NCI-H460 (cell line): ENCODE measurements at places on chromosomes 16 and 17.
A peak's percentile ranks its signal among the peaks of the same experiment; 100 is the strongest.

DNA sequence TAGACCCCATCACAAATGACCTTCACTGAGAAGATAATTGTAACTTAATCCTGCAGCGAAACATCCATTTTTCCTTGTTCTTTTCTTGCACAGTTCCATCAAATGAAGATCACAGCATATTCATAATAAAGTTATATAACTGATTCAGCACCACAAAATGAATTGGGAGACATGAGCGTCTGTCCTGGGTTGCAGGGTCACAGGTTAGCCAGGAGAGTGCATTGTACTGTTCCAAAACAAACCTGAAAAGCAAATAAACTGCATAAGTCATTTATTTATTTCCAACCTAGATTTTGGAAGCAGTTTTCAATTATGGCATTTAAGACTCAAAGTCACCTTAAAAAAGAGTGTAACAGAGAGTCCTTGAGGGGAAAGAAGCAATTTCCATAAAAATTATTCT lies 18.6 kb upstream of the INTS2 start:
- no peak for DNase-seq

GRCh38 chr16:13084331-13084730 lies 182.9 kb downstream of the SHISA9 start:
- DNase-seq = no peak

GRCh38 chr17:47189732-47190237 lies 690 bp upstream of the CDC27 start:
- no peak for DNase-seq

GRCh38 chr17:12133183-12133582 lies 112.5 kb downstream of the MAP2K4 start:
- DNase-seq = no peak

- no peak for DNase-seq
Observed at GRCh38 chr16:48105976-48106375, 49.8 kb downstream of the ABCC12 start.

GRCh38 chr16:83648347-83648746 lies 159.4 kb upstream of the HSBP1 start:
- no peak for DNase-seq

- DNase-seq = no peak
Observed at GRCh38 chr16:89695875-89696669, 5.4 kb downstream of the SPATA2L start.

- DNase-seq = no peak
Observed at GRCh38 chr16:19697756-19698318, 20.2 kb downstream of the KNOP1 start.

DNA sequence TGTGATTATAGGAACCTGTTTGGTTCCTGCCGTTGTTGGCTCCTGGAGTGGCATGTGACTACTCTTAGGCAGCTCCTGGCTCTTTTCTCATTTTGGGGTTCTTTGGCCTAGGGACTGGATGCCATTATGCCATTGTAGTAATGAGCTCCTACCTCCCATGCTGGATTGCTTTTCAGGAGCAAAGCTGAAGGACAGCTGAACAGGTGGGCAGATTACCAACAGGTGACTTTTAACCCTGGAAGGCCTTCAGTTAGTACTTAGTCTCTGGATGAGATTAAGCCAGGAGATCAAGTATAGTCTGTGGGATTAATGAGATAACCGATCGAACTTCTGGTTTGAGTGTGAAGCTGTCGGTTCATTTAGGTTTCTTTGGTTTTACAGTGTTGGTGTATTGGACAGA lies 25.2 kb downstream of the WIPF2 start:
- DNase-seq = no peak

- DNase-seq = no peak
Observed at GRCh38 chr17:75512926-75513640, 2.3 kb downstream of the CASKIN2 start.

GRCh38 chr17:420479-421175 lies 68.0 kb upstream of the RPH3AL start:
- no peak for DNase-seq

GRCh38 chr17:80876950-80877728 lies 114.5 kb upstream of the CHMP6 start:
- no peak for DNase-seq

GRCh38 chr17:38534498-38534885 lies 71.3 kb downstream of the SRCIN1 start:
- DNase-seq = no peak

DNA sequence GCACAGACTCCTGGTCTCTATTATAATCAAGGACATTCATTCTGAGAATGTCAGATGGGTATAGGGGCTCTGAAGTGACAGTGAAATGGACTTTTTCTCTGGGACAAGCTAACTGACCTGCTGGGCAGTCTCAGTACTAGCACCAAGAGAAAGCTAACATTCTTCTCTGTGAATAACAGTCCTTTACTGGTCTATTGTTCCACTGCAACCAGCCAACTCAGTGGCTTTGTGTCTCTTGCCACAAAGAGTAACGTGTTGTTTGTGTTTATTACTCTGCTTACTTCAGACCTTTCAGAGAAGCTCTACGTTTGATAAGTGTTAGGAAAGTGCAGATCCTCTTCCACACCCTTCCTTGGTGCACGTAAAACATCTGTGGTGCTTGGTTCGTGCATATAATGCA lies 61.5 kb upstream of the BCAR1 start:
- no peak for DNase-seq

- DNase-seq = no peak
Observed at GRCh38 chr16:10362077-10362863, 23.6 kb upstream of the ATF7IP2 start.

- no peak for DNase-seq
Observed at GRCh38 chr17:42442196-42442565, 16.5 kb upstream of the ATP6V0A1 start.

GRCh38 chr16:734981-735881 lies 5.6 kb downstream of the CIAO3 start:
- no peak for DNase-seq

DNA sequence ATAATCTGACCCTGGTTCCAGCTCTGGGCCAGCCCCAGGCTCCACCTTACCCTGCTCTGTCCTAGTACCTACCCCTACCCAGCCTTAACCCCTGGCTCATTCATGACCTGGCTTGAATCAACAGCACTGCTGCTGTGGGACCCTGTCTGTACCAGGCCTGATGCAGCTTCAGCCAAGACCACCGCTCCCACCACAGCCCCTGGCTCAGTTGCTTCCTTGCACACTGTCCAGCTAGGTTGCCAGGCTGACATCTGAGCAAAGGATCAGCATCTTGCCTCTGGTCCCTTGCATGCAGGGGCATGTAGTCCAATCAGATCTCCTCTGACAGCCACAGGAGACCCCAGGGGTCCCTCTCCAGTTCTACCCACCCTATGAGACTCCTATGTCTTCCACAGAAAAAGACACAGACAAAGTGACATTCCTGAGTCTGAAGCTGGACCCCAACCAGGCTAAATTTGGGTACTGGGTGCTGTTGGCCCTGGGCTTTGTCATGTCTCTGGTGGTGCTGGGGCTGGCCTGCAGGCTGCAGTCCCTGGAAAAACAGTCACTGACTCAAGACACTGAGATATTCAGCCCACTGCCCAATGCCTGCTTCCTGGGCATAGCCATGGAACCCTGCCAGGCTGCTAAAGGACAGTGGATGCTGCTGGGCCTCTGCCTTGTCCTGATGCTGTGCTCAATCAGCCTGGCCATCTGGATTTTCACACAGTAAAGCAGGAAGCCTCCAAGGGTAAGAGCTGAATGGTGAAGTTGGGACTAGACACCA lies 3.9 kb upstream of the KCNH6 start:
- no peak for DNase-seq

DNA sequence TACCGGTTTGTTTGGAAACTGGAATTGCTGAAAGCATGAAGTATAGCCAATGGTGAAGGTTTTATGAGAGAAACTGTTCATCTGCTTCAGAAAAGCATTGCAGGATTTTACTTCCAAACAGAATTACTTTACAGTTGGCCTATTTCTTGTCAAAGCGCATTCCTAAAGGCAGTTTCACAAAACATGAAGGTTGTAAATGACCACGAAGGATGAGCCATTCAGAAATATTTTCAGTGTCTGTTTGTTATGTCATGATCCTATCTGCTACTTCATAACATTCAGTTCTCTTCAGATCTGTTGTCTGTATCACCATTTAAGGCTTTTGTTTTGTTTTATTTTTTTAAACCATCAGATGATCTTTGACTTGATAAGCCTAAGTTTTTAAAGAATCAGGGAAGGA lies 45.7 kb downstream of the AATF start:
- no peak for DNase-seq

GRCh38 chr16:46768809-46769208 lies 20.7 kb upstream of the MYLK3 start:
- DNase-seq = no peak

- DNase-seq = no peak
Observed at GRCh38 chr17:17605729-17606088, 14.2 kb upstream of the PEMT start.

- DNase-seq = no peak
Observed at GRCh38 chr16:81440888-81441761, 3.5 kb upstream of the CMIP start.

- DNase-seq = no peak
Observed at GRCh38 chr17:16879686-16880085, 92.2 kb downstream of the TNFRSF13B start.

- peak; percentile 45 for DNase-seq
Observed at GRCh38 chr16:84065536-84066132, 23.0 kb upstream of the SLC38A8 start.

GRCh38 chr17:4530799-4531730 lies 24.1 kb downstream of the MYBBP1A start:
- no peak for DNase-seq

DNA sequence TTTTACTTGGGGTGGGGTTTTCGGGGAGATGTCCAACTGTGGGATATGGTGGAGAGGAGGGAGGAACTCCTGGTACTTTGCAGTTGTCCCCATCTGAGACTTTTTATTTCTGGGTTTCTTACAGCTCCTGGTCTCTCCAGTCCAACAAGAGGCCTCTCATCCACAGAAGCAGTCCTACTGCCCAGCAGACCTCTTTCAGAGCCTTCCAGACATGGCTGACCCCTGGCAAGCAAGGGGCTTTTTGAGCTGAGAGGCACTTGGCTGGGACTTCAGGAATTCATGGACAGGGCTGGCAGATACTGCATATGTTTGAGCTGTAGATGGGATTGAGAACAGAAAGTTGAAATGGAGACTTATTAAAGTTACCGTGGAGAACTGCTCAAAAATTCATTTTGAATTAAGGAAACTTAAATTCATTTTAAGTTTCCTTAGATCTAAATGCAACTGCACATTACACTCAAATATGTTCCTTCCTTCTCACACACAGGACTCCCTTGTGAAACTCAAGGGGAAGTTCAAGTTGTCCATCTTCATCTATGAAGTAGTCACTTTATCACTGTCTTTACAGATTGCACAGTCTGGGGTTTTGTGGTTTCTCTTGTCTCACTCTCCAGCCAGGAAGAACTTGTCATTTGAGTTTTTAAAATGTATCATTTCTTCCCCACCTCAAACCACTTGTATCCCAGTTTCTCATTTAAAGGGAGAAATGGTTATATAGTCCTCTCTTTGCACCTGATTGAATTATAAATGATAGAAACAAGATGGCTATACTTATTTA lies 1.1 kb downstream of the LASP1NB start:
- no peak for DNase-seq

- no peak for DNase-seq
Observed at GRCh38 chr17:57480438-57481196, 224.3 kb downstream of the MSI2 start.

GRCh38 chr17:21245639-21246084 lies 7.5 kb downstream of the NATD1 start:
- no peak for DNase-seq

DNA sequence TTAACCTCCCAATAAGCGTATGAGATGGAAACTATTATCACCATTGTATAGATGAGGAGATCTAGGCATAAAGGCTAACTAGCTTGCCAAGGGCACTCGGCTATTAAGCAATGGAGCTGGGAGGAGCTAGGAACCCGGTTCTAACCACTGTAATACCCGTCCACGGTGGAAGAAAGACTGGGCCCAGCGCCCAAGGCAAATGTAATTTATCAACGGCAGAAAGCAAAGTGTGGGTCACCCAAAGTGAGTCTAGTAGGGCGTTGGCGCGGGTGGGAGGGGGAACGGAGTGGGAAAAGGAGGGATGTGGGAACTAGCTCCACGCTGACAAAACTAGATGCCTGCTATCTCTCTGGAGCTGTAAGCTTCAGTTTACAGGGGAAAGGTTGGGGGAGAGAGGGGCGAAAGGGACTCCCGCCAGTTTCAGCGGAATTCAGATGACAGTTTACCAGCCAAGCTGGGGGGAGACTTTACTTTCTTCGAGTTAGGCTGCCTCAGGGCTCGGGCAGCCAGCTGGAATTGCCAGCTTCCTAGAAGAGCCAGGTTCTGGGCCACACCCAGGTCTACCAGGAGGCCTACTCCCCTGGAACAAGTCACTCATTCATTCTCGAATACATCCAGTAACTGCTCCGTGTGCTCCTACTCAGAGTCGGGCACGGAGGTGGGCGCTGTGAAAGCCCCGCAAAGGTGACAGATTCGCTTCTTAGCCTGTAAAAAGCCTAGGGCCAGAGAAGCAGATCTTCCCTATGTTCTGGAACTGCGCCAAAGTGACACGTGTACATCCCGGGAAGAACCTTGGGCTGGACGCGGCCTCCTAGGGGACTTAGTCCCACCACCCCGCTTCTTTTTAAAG lies 837 bp downstream of the LRRC59 start:
- DNase-seq = peak; percentile 37

DNA sequence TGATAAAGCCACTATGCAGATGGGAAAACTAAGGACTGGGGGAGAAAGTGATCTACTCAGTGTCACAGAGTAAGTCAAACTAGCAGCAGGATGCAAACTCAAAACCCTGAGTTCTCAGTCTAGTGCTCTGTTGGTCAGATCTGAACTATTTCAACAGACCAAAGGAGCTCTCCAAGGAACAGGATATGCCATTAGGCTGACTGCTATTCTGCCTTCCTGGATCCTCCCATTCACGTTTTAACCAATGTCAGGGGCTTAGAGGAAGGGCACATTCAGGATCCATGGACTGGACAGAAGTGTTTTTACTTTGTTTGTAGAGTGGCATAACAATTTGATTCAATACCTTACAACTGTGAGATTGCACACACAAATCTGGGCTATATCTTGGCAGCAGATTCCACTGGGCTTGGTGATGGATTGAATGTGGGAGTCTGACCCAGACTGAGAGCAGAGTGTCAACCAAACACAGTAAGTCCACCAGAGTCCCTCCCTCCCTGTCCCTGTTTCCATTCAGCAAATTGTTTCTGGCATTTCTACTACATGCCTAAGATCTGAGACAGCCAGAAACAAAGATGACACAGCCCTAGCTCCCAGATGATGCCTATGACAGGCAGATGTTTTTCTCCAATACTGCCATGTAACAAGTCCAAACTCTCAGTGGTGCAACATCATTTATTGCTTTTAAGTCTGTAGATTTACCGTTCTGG lies 337.8 kb upstream of the CDH5 start:
- DNase-seq = no peak

DNA sequence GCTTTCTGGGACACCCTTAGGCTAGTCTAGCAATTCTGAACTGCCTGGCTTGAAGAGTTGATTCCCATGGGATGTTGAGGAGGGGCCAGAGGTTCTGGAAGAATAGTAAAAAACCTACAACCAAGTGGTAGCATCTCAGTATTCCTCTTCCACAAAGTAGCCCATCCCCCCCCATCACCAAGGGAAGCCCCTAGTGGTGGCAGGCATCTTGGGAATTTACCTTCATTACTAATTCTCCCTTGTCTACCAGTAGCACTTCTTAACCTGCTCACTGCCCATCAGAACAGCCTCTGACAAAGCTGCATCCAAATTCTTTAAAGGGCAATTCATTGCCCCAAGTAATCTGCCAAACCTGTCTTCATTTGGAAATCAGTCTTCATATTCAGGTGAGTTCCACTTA lies 12.8 kb upstream of the RAB11FIP4 start:
- no peak for DNase-seq

- peak; percentile 36 for DNase-seq
Observed at GRCh38 chr16:23729503-23730424, 16.7 kb upstream of the ERN2 start.
